Activated naive CD4-positive, alpha-beta T cell treated with anti-CD3 and anti-CD28 coated beads for 36 hours (primary cell): ENCODE measurements at places on chromosomes 16 and 17. TPM values are rescaled to one million over a fixed set of nuclear protein-coding genes. Genes with fewer than 3 reads are reported as not detected.

DNA sequence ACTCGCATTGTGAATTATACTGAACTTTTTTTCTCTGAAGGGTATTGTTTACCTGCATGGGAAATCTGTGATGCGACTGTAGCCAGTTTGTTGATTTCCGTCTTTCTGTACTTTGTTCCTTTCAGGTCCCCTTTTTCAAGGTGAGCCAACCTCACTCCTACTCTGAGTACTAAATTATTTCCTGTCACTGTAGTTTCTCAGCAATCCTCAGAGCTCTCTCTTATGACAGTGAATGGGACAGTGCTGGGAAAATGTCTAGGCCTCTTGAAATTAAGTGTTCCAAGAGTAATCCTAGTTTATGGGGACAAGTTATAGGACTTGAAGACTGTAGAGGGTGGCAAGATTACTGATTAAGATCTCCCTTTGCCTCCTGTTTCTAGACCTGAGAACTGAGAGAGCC lies 167.6 kb downstream of the CNTNAP4 start:
- DNase-seq: no peak

GRCh38 chr16:57643910-57644309 lies 15.5 kb downstream of the ADGRG1 start:
- DNase-seq: no peak

DNA sequence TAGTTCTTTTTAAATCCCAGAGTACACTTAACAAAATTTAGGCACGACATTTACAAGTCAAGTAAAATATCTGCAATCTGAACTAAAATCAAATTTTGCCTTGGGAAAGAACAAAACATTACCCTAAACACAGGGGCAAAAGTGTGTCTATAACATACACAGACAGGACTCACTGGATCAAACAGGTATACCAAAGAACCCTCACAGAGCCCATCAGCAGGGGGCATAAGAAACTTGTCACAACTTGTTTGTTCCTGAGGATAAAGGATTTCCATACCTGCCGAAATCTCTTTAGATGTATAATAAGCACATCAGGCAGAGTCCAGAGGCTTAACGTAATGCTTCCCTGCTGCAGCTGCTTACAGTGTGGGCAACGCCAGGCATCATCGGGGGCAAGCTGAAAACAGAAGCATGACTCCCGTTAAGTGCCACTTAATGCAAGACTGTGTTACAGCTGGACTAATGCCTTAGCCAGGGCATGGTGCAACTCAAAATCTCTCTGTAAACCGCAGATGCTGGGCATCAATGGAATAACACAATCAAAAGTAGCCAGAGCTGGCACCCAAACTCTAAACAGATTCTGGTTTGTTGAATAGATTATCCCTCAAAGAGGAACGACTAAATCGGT lies 67.0 kb downstream of the USP31 start:
- DNase-seq: no peak

DPEP2 gene
- 3.8 TPM for total RNA-seq

GRCh38 chr16:51938861-51939260 lies 608.1 kb downstream of the TOX3 start:
- no peak for DNase-seq

DNA sequence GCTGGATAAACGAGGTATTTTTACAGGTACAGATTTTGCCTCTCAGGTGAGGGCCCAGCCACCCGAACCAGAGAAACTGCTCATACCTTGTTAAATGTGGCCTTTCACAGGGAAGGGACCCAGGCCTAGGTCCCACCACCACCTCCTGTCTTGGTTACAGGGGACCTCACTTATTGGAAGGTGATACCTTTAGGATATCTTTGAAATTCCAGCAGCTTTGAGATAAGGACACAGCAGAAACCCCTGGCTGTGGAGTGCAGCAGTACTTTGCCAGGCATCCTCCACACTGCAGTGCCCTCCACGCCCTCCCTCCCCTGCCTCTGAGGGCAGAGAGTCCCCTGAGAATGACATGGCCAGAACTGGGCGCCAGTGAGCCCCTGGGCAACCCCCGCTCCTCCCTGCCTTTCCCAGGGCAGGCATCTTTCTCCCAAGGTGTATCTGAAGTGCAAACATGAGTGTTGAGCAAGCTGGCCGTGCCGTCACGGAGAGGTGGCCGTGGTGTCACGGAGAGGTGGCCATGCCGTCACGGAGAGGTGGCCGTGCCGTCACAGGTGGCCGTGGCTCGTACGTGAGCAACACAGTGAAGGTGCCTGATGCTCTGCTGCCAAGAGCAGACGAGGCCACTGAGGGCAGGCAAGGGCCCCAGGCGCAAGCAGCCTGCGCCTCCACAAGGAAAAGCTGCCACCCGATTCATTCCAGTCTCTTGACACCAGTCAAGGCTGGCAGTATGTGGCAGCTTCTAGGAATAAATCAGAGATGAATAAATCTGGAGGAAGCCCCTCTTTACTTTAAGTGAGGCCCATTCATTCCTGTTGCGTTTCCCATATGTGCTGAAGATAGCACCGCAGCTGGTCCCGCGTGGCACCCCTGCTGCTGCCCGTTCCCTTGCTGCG lies 134.5 kb upstream of the CHMP6 start:
- DNase-seq: no peak

EXOSC6 gene
- 21.0 TPM for total RNA-seq

GRCh38 chr16:47139561-47140185 lies 4.1 kb downstream of the NETO2 start:
- DNase-seq: no peak

GRCh38 chr17:58331815-58332777 lies 3.5 kb upstream of the TSPOAP1 start:
- DNase-seq: peak; percentile 94

SLC52A1 gene
- 0.12 TPM for total RNA-seq
